ENCODE measurements at places on chromosomes 1 and 21. TPM values are rescaled to one million over a fixed set of nuclear protein-coding genes. Genes with fewer than 3 reads are reported as not detected.

Gene SPATA17
- total RNA-seq, result 3.8 TPM

Gene BCAR3
- total RNA-seq, result 14.3 TPM

Gene SSU72
- 54.3 TPM for total RNA-seq

Gene ADAM30
- total RNA-seq, result not detected

Gene INSRR
- total RNA-seq, result 5.2 TPM

Gene FMO4
- 5.8 TPM for total RNA-seq

Gene PGM1
- 49.2 TPM for total RNA-seq

Gene XCL2
- not detected for total RNA-seq

DNA sequence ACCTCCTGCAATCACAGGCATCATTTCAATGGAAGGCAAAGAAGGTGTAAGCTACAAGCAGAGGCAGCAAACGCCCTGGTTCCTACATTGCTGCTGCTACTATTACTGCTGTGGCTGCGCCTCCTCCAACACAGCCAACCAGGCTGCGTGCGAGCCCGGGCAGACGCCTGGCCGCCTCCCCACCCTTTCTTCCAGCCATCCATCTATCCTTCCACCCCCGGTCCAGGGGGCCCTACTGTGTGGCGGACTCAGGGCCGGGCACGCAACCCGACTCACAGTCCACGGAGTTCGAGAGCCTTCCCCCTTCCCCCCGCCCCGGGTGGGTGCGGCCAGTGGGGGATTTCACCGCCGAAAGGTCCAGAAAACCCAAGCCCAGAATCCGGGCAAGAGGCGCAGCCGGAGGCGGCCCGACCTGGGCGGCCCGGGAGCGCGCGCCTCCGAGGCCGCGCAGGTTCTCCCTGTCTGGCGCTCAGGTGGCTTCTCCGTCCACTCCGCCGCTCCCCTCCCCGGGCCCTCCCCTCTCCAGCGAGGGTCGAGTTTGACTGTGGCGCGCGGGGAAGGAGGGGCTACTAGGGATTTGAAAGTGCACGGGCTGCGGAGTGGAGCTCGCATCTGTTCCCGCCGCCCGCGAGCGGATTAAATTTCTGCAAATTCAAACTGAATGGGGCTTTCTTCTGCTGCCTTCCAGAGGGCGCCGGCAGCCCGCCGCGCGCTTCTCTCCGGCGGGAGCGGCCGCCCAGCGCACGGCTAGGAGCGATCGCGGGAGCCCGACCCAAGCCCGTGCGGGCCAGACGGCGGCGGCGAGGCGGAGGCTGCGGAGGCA is at the start of gene HUNK:
HUNK (plus strand) TSS at position 569 of the 823 bp plus-strand sequence. CDS start 655 bp downstream, outside the sequence.
- H3K4me1 ChIP-seq, result peaks cover 27% of the 10 kb centered on the region
- H3K27ac ChIP-seq, result peak within 1 kb of the TSS; percentile 61
- peak; percentile 87 for DNase-seq
- peak within 1 kb of the TSS; percentile 61 for H3K4me3 ChIP-seq
- H3K27me3 ChIP-seq, result peaks cover 14% of the 10 kb centered on the region

DNA sequence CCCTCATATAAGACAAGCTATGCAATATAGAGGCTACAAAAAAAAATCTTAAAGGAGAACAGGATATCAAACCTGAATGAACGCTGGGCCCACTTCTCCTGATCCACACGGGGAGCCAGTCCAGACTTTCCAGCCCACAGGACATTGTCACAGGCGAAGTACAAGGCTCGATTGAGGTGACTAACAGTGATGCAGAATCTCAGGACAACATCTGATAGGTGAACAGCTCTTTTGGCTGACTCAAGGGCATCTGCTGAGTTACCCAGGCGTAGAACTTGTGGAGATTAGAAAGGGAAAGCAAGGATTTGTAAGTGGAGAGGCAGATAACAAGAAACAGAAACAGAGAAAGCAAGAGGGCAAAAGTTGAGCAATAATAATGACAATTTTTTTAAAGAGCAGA is 1.8 kb downstream of the PEX11B start:
- peaks cover 21% of the 10 kb centered on the region for H3K4me1 ChIP-seq
- peaks cover 18% of the 10 kb centered on the region for H3K36me3 ChIP-seq
- no peaks in the 10 kb centered on the region for H3K27me3 ChIP-seq

DNA sequence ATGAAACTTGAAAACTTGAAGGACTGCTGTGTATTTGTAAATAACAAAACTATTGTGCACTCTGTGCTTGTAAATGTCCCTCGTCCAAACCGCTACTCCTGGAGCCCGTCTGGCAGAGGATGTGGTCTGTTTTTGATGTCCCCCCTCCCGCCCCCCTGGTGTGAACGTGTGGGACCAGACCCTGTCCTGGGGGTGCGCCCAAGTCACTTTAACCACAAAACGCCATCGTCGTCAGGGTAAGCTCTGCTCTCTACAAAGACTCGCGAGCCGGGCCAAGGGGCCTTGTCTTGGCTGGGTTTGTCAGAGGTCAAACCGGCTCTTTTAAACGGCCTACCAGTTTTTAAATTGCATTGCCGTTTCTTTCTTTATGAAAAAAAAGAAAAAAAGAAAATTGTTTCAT is 87.4 kb upstream of the TMEM51 start:
- H3K4me3 ChIP-seq, result no peak overlapping the region
- H3K36me3 ChIP-seq, result peaks cover 54% of the 10 kb centered on the region
- no peak overlapping the region for H3K27ac ChIP-seq
- H3K4me1 ChIP-seq, result no peaks in the 10 kb centered on the region

DNA sequence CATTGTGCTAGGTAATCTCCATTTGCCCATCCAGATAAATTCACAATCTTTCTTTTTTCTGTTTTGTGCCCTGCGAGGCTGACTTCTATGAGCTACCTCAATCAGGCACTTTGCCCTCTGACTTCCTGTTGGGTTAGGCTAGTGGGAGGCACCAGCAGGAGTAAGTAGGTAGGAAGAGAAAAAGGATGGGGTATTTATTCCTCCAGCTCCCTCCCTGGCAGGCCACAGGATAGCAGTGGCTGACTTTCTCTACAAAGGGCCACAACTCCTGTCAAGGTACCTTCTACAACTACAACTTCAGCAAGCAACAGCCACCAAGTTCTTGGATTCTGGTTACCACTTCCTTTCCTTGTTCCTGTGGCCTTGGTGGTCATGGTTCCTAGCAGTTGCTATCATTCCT is 18.8 kb upstream of the GORAB start:
- no peak for DNase-seq
- no peak overlapping the region for H3K27ac ChIP-seq
- no peaks in the 10 kb centered on the region for H3K36me3 ChIP-seq
- H3K27me3 ChIP-seq, result no peaks in the 10 kb centered on the region

DNA sequence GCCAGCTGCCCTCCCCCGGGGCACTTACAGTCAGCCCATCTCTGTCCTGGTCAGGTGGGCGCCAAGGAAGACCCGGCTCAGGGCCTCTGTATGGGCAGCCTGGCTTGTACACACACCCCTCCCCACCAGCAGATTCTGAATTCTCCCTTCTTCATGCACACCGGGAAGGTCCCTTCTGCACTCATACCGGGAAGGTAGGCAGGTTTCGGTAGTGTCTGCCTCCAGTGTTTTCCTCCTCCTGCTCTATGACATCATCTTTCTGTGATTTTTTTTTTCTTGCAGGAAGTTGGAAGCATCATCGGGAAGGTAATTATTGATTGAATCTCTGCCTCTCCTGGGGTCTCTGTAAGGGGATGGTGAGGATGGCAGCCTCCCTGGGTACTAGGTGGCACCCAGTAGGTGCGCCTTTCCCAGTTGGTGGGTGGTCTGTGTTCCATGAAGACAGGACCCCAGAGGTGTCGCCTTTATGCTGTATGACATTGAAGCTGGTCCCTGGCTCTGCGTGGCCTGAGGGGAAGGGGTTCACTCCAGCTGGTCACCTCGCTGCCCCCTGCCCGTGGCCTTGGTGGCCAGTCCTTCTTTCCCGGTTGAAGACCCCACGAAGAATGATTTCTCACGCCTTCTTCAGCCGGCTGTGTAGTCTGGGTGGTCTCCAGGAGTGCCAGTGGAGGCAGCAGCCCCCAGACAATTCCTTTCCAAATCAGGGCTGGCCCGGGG is 82.1 kb upstream of the COL6A1 start:
- peaks cover 16% of the 10 kb centered on the region for H3K4me1 ChIP-seq
- DNase-seq, result no peak
- no peak overlapping the region for H3K27ac ChIP-seq
- no peaks in the 10 kb centered on the region for H3K27me3 ChIP-seq

GRCh38 chr1:66323958-66324625 is 209.9 kb upstream of the SGIP1 start:
- H3K4me1 ChIP-seq, result no peaks in the 10 kb centered on the region
- no peaks in the 10 kb centered on the region for H3K36me3 ChIP-seq
- H3K4me3 ChIP-seq, result no peak overlapping the region

DNA sequence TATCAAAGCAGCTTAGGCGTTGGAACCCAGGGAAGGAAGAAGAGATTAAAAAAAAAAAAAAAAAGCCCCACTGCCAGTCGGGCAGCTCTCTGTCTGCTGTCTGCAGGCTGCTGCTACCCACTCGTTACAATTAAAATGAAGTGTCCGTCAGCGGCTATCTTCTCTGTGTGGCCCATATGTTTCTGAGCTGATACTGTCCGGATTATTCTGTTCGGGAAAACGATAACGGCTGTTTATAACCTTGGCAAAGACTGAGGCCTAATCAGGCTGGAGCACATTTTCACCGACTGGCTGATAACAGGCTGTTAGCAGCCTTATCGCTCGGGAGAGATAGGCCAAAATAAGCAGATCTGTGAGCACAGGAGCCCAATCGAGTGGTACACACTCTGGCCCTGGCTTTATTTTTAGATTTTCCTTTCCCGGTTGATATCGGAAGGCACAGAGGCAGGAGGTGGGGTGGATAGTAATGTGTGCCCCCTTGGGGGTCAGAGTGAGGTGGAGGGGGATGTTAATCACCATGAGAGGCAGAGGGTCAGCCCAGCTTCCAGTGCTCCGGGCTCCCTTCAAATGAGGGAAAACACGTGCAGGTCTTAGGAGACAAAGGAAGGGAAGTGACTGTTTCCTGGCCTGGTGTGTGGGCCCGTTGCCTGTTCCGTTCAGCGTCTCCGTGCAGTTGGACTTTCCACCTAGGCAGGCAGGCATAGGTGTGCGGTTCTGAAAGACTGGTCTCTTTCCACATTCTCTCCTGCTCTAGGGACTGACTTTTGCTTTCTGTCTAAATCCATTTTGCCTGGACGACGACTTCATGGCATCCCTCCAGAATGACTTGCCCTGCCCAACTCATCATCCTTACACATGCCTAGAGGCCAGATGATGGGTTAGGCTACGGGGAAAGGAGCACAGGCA is 153.4 kb downstream of the PBX1 start:
- H3K4me3 ChIP-seq, result no peak overlapping the region
- H3K4me1 ChIP-seq, result peaks cover 33% of the 10 kb centered on the region
- DNase-seq, result no peak
- no peaks in the 10 kb centered on the region for H3K36me3 ChIP-seq
- no peak overlapping the region for H3K27ac ChIP-seq

GRCh38 chr1:222247081-222247480 is 300.8 kb downstream of the HHIPL2 start:
- H3K27me3 ChIP-seq, result no peaks in the 10 kb centered on the region
- H3K4me3 ChIP-seq, result no peak overlapping the region
- no peaks in the 10 kb centered on the region for H3K36me3 ChIP-seq
- no peaks in the 10 kb centered on the region for H3K4me1 ChIP-seq
- no peak overlapping the region for H3K27ac ChIP-seq
- DNase-seq, result no peak

GRCh38 chr1:198986442-198986841 is 347.6 kb downstream of the PTPRC start:
- H3K27ac ChIP-seq, result no peak overlapping the region
- H3K4me1 ChIP-seq, result no peaks in the 10 kb centered on the region
- H3K27me3 ChIP-seq, result no peaks in the 10 kb centered on the region

DNA sequence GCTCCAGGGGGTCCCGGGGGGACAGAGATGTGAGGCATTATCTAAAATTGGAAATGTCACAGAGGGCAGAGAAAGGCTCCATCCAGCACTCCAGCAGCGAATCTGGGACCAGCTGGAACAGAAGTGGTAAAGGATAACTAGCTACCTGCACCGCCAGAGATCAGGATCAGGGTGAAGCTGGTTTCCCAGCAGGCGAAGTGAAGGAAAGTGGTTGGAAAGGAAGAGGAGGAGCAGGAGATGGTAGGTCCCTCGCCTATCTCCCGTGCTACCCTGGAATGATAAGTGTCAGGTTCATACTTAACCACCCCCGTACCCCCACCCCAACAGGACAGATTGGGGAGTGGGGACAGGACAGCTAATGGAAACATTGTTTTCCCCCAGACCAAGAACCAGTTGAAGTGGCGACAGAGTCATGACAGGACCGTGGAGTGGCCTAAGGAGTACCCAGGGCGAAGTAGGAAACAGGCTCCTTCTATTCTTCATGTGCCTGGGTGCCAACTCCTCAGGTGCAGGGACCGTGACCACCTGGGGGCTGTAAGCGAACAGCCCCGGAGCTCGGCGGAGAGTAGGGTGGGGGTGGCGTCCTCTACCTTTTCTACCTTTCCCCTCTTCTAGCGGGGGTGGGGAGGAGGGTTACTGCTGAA is 717 bp downstream of the B4GALT3 start:
- peaks cover 41% of the 10 kb centered on the region for H3K36me3 ChIP-seq
- no peak for DNase-seq
- H3K4me1 ChIP-seq, result peaks cover 13% of the 10 kb centered on the region
- peak overlapping the region; percentile 75 for H3K27ac ChIP-seq

GRCh38 chr1:6033986-6034749 is 11.5 kb upstream of the KCNAB2 start:
- H3K27ac ChIP-seq, result no peak overlapping the region
- peaks cover 18% of the 10 kb centered on the region for H3K4me1 ChIP-seq

DNA sequence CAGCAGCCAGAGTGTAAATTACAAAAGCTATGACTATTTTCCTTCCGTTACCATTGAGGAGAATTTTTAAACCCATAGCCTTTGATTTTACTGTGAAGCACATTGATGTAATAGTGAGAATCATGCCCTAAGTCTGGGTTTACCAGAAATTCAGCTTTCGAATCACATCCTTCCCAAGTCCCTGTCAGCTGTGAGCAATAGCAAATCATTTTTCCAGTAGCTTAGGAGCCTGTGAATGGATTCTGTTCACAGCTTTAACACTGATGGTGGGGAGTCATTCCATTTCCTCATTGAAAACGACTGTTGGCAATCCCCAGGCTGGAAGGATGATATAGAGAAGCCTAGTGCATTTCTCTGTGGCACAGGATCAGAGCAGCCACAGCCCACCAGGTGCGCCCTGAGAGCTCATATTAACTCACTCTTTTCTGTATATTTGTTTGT is 82.2 kb upstream of the C1orf105 start:
- no peaks in the 10 kb centered on the region for H3K27me3 ChIP-seq

DNA sequence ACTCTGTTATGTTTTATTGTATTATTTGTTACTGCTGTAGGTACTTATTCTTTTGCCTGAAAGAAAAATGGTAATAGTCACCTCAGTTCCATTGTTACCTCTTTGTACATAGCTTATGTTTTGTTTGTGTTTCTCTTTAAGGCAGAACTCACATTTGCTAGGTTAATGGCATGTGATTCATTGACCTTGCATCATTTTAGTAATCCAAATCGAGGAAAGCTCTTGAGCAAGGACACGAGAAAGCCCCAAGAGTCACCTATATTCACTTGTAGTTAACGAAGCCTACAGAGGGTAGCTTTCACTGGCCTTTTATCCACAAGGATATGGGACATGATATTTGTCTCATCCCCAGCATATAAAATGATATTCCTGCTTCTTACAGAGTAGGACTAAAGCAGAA is 1765.2 kb downstream of the NCAM2 start:
- no peak overlapping the region for H3K27ac ChIP-seq
- no peak overlapping the region for H3K4me3 ChIP-seq
- H3K27me3 ChIP-seq, result no peaks in the 10 kb centered on the region
- no peak for DNase-seq
- no peaks in the 10 kb centered on the region for H3K36me3 ChIP-seq

Measured in spinal cord (tissue), 10 donors.